NCI-H2107 (cell line): ENCODE measurements at places on chromosomes 4 and X.

GRCh38 chr4:47068986-47069385 lies 37.6 kb downstream of the GABRB1 start:
- DNase-seq = no peak

GRCh38 chr4:84319124-84319523 lies 180.0 kb downstream of the NKX6-1 start:
- DNase-seq = no peak

- no peak for DNase-seq
Measured at GRCh38 chr4:163816494-163816893, 322.0 kb downstream of the TMA16 start.

DNA sequence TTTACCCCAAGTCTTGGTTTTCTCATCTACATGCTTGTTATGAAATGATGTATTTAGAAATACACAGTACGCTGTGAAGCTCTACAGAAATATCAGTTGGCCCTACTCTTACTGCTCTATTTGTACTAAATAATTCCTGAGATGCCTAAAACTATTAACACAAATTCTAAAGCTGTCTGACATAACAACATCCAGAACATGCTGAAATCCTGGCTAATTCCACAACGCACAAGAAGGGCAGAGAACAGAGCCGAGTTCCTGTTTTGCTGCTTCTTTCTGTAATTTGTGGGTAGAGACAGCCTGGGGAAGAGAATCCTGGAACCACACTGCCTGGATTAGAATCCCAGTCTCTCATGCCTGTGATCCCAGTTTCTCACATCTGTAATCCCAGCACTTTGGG lies 59.0 kb downstream of the ZNF827 start:
- DNase-seq = no peak

- no peak for DNase-seq
Measured at GRCh38 chr4:65983061-65983460, 312.8 kb upstream of the EPHA5 start.

DNA sequence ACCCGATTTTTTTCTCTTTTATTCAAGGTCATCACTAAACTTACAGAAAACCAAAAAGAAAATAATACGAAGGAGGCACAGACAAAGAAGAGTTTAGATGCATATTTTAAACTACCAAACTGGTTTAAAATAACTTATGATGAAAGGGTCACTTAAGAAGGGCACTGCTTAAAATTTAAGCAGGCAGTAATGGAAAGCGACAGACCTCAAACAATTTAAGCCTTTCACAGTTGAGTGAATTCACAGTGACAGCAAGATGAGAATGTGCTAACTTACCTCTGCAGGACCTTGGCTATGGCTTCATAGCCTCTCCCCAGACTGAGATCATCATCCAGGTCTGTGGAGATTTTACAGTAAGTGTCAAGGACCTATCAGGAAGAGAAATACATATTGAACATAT lies 112.1 kb downstream of the TTC29 start:
- no peak for DNase-seq

GRCh38 chr4:81038636-81039350 lies 8.3 kb downstream of the BMP3 start:
- no peak for DNase-seq

GRCh38 chr4:121654738-121655137 lies 42.0 kb downstream of the ANXA5 start:
- DNase-seq = no peak

GRCh38 chrX:130170752-130171445 lies 863 bp upstream of the RAB33A start:
- peak; percentile 73 for DNase-seq

DNA sequence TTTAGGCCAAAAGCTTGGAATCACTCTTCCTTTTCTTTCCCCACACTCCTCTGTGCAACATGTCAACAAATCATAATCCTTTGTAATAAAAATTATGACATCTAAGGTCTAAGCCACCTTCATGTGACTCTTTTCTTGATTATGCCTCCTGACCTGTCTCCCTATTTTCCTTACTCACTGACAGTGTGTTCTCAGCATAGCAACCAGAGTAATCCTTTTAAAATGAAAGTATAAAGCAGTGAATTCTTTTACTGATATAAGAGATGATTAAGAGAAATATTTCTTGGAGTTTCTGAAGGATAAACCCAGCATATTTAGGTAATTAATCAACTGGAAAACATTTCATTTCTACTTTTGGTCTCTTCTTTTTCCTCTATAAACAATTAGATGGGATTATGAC lies 44.7 kb downstream of the USO1 start:
- DNase-seq = no peak

- DNase-seq = no peak
Measured at GRCh38 chr4:184764601-184765000, 30.7 kb upstream of the CENPU start.

- peak; percentile 8 for DNase-seq
Measured at GRCh38 chrX:103845165-103845653, 13.2 kb upstream of the RAB9B start.

GRCh38 chr4:52290466-52290865 lies 239.4 kb downstream of the SPATA18 start:
- no peak for DNase-seq
